Natural killer cell (primary cell): ENCODE measurements at places on chromosomes 12 and 14.

GRCh38 chr12:28226705-28227104 is 36.4 kb downstream of the CCDC91 start:
- DNase-seq = no peak

- no peak for DNase-seq
Measured at GRCh38 chr12:4450551-4451112, 5.0 kb upstream of the FGF6 start.

DNA sequence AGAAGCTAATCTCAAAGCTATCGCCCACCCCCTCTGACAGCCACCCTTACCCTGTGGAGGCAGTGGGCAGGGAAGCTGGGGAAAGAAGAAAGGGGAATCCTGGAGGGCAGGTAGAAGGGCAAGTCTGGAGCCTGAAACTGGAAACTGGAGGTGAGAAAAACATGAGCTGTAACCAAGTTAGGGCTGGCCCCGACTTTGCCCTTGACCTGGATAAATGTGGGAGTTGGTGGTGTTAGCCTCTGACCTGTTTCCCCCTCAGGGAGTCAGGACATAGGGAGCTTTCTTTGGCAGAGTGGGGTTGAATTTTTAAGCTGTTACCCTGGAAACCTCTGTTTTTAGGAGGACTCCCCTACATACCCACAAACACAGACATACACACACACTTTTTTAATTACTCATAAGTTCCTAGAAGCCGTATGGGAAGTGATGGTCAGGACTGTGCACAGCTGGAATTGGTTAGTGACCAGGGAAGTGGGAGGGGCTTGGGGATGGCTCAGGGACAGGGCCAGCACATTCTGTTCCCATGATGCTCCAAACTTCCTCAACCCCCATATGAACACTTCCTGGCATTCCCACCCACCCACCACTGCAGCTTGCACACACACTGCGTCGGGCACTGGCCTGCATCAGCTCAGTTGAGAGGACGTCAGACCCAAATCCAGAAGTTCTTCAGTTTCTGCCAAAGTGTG is 5.0 kb upstream of the MMP19 start:
- DNase-seq = no peak

GRCh38 chr14:99315197-99315596 is 43.2 kb upstream of the BCL11B start:
- no peak for DNase-seq

DNA sequence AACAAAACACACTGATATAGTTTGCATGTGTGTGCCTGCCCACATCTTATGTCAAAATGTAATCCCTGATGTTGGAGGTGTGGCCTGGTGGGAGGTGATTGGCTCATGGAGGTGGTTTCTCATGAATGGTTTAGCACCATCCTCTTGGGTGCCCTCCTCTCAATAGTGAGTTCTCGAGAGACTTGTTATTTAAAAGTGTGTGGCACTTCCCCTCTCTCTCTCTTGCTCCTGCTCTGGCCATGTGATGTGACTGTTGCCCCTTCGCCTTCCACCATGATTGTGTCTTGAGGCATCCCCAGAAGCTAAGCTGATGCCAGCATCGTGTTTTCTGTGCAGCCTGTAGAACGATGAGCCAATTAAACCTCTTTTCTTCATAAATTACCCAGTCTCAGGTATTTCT is 454.1 kb upstream of the DCN start:
- DNase-seq = no peak

DNA sequence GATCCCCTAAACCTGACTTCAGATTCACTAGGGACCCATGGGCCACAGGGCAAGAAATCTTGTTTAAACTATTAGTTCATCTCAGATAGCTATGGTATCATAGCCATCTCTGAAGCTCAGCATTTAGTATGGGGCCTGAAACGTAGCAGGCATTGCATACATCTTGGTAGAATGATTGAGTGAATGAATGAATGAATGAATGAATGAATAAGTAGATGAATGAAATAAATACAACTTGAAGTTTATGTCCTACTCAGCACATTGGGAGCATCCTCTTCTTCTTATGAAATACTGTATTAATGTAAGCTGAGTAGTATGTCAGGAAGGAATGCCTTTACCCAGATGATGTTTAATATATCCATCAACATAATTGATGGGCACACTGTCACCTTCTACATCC is 175.4 kb upstream of the EEA1 start:
- DNase-seq = no peak

DNA sequence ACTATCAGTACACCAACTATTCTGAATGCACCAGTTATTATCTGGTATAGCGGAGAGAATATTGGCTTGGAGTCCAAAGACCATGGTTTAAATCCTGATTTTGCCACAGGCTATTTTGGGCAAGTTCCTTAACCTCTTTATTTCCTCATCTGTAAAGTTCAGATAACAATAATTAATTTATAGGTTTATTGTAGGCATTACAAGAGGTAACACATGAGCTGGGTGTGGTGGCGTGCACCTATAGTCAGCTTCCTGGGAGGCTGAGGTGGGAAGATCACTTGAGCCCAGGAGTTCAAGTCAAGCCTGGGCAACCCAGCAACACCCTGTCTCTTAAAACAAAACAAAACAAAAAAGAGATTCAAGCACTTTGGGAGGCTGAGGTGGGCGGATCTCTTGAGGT is 23.1 kb downstream of the PHLDA1 start:
- DNase-seq = no peak

GRCh38 chr12:64625243-64626077 is 15.2 kb downstream of the RASSF3 start:
- peak; percentile 62 for DNase-seq

DNA sequence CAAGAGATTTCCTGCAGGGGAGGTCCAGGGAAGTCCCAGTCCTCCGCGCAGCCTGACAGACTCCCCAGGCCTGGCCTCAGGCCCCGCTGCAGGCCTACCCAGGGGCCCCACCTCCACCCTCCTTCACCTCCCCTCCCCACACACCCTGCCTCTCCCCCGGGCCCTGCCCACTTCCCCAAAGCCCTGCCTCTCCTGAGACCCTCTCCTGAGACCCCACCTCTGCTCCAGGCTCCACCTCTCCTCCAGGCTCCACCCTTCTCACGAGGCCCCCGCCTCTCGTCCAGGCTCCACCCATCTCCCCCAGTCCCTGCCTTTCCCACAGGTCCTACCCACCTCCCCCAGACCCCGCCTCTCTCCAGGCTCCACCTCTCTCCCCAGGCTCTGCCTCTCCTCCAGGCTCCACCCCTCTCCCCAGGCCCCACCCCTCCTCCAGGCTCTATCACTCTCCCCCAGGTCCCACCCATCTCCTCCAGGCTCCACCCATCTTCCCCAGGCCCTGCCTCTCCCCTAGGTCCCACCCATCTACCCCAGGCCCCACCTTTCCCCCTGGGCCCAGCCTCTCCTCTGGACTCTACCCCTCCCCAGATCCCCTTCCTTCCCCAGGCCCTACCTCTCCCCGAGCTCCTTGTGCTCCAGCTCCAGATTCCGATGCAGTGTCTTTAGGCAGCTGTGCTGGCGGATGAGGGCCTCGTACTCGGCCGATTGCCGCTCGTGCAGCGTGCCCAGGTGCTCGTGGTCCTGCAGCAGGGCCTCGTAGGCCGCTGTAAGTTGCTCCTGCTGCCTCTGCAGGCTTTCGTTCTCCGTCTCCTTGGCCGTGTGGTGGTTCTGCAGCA is 58.8 kb upstream of the GPR68 start:
- DNase-seq = peak; percentile 65

DNA sequence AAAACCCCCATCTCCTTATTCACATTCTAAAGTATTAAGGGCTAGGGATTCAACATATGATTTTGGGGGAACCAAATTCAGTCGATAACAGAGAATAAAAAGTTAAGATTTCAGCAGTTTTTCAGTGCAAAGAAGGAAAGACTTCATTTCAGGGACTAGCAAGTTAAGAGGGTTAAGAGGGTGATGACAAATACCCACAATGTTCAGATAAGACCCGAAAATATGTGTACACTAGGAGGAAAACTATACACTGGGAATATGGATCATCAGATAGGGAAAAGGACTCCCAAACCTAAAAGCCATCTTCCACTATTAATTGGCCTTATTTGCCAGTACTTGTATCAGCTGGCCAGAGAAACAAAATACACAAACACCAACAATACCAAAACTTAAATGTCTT is 824.2 kb downstream of the SLC16A7 start:
- DNase-seq = no peak

- no peak for DNase-seq
Measured at GRCh38 chr12:40286583-40286982, 61.8 kb downstream of the LRRK2 start.
